ENCODE measurements at places on chromosomes 11 and 22.

GRCh38 chr11:134395002-134395401 lies 17.0 kb downstream of the B3GAT1 start:
- DNase-seq = no peak

DNA sequence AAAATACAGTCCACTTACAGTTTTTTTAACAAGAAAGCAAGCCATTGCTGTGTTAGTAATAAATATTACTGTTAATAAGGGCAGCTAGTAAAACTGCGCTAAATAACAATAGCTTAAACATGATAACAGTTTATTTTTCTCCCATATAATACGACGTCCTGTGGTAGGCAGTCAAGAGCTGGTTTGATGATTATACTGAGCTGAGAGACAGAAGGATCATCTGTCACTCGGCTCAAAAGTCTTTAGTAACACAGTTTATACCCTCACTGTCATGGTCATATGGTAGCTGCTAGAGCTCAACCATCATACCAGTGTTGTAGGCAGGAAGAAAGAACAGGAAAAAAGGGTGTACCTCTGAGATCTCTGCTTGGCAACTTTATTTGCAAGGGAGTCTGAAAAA lies 29.1 kb upstream of the ANGPTL5 start:
- DNase-seq = no peak

DNA sequence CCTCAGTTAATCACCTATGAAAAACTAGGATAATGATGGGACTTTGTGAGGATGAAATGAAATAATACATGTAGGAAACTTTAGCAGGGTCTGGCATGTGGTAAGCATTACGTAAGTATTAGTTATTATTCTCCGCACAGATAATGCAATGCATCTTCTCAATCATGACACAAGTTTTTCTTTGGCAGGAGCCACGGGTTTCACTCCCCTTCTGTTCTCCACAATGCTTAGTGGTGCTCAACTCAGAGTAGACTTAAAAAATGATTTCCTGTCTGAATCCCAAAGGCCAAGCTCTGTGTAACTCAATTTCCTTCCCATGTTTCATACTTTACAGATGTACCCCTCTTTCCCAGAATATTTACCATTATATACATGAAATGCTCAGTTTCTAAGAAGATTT lies 82.9 kb downstream of the CCDC34 start:
- no peak for DNase-seq

DNA sequence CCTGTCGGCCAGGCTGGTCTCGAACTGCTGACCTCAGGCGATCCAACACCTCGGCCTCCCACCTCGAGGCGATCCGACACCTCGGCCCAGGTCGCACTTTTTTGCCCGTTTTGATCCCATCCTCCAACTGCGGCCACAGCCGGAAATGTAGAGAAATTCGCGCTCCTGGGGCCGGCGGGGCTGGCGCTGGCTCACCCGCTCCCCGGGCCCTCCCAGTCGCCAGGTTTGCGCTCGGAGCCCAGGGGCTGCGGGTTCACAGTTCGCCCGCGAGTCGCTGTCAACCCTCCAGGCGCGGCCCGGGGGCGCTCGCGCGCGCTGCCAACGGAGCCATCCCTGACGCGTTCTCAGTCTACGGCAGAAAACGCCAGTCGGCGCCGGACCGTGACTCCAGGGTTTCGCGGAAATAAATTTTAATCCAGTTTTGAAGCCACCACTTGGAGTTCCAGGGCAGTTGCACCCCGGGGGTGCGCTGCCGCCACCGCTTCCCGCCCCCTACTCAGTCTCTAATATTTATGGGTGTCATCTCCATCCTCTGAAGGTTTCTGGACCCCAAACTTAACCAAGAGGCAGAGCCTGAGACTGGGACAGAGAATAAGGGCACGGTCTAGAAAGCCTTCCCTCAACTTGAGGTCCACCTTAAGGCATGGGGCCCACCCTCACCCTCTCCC lies 1.5 kb upstream of the KLHDC7B start:
- peak; percentile 39 for DNase-seq

DNA sequence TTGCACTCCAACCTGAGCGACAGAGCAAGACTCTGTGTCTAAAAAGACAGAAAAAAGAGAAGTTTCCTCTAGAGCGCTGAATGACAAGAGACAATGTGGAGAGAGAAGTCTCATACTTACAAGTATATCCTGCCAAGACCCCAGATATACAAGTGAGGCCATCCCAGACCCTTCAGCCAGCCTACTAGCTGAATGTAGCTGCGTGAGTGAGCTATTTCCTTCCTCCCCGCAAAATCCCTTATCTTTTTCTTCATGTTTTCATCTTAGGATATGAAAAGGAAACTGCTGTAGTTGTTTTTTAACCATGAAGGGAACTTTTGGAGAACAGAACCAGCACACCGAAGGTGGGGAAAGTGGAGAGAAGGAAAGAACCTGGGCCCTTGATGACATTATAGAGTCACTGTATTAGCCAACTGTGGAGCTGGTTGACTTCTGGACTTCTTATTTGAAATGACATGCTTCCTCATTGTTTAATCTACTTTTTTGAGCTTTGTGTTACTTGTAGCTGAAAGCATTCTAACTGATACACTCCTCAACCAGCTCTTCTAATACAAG lies 4.4 kb upstream of the DDX17 start:
- no peak for DNase-seq

- DNase-seq = no peak
Measured at GRCh38 chr22:22886546-22886945, 1.1 kb upstream of the IGLL5 start.

DNA sequence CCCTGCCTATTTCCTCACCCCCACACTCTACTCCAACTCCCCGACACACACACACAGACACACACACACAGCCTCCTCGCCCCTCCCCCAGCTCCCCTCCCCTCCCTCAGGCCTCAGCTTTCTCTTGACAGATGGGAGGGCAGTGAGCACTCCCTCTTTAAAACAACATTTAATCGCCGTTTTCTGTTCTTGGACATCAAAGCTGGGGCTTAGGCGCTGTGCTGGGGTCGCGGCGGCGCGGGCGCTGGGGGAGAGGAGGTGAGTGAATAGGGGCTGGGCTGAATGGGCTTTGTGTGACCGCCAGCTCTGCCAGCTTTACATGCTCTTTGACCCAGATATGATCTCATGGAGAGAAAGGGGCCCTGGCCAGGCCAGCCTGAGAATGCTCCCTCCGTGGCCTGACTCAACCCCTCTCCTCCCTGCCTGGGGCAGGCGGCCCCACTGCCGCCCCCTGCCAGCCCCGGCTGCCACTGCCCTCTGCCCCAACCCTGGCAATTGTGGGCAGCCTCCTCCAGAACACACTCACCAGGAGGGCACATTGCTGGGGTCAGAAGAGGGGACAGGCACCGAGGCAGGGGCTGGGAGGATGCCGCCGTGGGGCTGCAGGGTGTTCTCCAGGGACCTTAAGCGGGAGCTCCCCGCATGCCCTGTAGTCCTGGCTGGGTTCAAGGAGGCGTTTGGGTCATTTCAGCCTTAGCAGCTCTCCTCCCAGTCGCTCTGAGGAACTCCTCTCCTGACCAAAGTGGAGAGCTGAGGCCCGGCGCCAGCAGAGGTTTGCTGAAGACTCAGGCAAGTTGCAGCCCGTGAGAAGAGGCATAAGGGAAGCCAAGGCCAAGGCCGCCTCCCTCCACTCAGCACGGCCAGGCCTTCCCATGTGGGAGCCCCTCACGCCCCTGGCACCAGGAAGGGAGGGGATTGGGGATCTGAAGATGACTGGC lies 38.3 kb upstream of the NNMT start:
- peak; percentile 57 for DNase-seq
